Activated CD4-positive, CD25-positive, alpha-beta regulatory T cell treated with anti-CD3 and anti-CD28 coated beads, Interleukin-2, amount 50 U/mL, for 16 hours (primary cell): ENCODE measurements at places on chromosomes 7 and 10.

- no peak for DNase-seq
Observed at GRCh38 chr7:10875080-10875479, 98.6 kb upstream of the PHF14 start.

- DNase-seq: no peak
Observed at GRCh38 chr10:70328967-70329366, 45.2 kb upstream of the NPFFR1 start.

- DNase-seq: no peak
Observed at GRCh38 chr7:23907012-23907411, 197.0 kb downstream of the STK31 start.

- DNase-seq: no peak
Observed at GRCh38 chr7:11153694-11154093, 180.0 kb downstream of the PHF14 start.

- no peak for DNase-seq
Observed at GRCh38 chr10:47041396-47042198, 130.4 kb downstream of the PTPN20 start.

DNA sequence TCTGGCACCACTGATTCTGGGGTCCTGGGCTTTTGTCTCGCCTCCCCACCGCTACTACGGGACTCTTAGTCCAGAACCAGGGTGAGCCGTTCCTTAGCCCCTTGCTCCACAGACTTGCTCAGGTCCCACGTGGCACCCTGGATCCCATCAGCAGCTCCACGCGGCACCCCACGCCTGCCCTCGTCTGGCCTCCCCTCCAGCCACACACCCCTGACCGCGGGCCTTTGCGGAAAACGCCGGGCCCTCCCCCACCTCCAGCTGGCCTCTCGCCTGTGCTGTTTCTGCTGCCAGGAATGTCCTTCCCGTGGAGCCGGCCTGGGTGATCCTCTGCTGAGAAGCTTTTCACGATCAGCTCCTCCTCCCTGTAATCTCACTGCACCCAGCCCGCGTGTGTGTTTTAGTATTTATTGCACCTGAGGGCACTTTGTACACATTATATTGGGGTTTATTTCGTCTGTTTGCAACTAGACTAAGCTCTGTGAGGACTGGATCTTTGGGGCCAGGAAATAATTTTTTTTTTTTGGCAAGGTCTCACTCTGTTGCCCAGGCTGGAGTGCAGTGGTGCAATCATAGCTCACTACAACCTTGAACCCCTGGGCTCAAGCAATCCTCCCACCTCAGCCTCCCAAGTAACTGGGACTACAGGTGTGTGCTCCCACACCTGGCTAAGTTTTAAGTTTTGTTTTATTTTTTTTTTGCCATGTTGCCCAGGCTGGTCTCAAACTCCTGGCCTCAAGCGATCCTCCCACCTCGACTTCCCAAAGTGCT lies 10.5 kb upstream of the TTYH3 start:
- no peak for DNase-seq

DNA sequence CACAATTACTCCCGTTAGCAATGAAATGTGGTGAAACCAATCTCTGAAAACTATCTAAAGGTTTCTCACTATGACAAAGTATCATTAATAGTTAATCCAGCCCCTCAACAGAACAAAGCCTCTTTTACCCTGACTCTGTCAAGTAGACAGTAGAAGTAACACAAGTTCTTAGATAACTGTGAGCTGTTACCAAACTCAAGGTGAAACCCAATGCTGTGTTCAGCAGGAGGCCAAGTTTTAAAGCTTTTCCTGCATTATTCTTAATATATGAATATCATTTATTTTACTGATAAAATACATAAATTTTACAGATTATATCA lies 109.1 kb downstream of the SRPK2 start:
- no peak for DNase-seq

DNA sequence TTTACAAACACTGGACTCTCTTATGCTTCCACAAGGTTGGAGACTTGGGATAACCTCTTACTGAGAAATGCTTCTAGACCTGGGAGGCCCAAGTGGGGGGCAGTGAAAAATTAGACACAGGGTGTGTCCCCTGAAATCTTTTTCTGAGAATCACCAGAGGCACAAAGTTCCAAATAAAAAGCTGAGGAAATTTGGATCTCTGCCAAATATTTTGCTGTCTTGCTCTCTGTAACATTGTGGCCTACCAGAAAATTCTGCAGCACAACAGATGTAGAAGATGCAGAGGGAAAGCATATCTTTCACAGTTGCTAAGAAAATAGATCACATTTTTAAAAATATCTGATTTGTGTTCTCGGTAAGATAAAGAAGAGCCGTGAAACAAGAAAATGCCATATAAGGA lies 849.4 kb downstream of the CCSER2 start:
- no peak for DNase-seq

- no peak for DNase-seq
Observed at GRCh38 chr10:124802313-124802675, 675 bp downstream of the ABRAXAS2 start.

DNA sequence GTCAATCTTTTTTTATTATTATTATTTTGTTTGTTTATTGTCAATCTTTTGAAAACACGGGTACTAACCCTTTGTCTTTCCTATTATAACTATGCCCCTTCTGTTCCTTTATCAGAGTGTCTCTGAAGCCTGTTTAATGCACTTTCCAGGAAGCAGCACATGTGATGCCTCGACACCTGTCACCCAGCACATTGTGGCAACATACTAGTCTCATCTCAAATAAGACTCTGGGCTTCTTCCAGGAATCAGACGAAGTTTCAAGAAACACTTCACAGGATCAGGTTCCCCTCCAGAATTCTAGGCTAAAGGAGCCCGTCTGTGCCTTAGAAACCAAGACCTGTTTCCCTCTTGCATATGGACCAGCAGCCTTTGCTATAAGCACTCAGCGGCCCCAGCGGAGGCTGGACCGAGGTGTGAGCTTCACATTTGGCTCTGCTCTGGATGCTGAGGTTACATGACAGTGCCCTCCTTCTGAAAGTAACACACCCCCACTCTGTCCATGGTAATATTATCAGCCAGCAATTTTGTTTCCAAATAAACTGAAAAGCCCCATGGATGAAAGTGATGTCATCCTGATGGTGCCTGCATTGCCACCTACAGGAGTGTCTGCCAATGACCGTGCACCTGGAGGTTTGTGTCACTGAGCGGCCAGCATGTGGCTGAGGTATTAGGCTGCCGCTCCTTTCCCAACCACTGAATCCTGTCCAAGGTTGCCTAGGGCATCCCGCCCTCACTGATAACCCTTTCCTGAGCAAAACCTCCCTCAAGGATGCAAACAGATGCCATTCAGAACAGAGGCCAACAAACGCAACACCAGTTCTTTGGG lies 38.1 kb downstream of the MKI67 start:
- no peak for DNase-seq
